Fibroblast of skin of abdomen (primary cell): ENCODE measurements at places on chromosomes 16 and 17.

DNA sequence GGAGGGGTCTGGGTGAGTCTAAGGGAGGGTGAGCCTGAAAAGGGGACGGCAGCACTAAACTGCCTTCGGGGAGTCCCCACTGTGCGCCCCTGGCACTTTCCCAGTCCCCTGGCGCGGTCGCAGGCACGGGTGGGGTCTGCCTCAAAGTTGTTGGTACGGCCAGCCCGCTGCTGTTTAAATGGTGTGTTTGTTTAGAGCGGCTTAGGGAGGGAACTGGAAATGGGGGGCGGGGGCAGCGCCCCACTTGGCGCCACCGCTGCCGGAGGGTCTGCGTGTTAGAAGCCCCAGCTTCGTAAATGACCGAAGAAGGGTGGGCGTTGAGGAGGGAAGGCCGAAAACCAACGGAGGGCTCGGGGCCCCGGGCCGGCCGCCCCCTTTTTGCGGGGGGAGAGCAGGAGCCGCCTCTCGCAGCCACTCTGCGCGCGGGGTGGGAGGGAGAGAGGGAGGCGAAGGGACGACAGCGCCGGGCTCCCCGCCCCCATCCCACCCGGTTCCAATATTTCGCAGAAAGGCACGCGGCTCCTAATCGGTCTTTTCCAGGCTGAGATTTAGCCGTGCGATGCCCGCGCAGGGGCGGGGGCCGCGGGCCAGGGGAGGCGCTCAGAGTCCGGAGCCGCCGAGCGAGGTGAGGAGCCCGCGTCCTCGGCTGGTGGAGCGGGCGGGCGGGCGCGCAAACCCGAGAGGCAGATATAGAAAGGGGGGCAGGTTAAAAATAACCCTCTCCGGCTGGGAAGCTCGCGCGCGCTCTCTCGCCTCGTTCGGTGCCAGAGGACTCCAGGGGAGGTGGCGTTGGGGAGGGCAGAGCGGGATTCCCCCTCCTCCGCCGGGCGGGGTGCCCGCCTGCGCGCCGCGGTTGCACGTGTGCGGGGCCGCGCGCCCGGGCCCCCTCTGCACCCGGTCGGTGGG, 54.9 kb downstream of the SREBF1 start:
- peak; percentile 54 for DNase-seq

DNA sequence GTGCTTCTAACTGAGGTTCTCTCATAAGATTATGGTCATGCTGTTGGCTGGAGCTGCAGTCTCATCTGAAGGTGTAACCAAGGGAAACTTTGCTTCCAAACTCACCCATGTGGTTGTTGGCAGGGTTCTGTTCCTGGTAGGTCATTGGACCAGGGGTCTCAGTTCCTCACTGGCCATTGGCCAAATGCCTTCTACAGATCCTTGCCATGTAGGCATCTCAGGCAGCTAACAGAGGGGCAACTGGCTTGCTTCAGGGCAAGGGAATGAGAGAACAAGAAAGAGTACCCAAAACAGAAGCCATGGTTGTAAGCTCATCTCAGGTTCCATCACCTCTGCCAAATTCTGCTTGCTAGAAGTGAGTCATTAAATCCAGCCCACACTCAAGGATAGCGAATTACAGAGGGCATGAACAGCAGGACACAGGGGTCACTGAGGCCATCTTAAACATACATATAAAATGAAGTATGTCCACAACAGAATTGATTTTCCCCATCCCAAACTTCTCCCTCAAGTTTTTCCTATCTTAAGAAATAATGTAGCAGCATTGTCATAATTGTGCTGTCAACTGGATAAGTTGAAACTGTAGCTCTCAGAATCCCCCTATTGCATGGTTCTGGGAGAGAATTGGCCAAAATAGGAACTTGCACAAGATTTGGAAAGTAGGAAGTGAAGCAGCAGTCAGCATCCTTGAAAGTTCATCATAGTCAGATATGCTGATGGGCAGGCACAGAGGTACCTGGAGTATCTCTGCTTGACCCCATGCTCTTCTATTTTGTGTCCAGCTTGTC, 42.4 kb upstream of the CES5A start:
- no peak for DNase-seq

GRCh38 chr17:73197161-73197560, 4.3 kb downstream of the COG1 start:
- no peak for DNase-seq

- DNase-seq = peak; percentile 68
These were observed at the start of gene MAP2K6 for GRCh38 chr17:69414408-69415274. MAP2K6 (plus strand) TSS chr17:69414697; CDS start chr17:69414985, 288 bp downstream.

DNA sequence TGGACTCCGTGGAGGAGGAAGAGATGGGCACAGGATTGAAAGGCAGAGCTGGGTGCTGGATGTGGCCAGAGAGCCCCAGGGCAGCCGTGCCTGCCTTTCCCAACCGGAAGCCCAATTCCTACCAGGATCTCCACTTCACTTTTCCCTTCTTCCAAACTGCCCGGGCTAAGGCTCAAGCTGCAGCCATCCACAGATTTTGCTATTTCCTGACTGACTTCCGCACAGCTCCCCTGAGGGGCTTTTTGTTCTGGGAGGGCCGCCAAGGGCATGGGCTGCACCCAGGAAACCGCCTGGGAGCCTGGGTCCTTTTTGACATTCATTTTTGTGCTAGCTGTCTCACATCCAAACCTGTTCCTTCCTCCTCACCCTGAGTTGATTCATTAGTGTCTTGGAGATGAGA, 4.2 kb downstream of the SHISA6 start:
- DNase-seq = no peak

DNA sequence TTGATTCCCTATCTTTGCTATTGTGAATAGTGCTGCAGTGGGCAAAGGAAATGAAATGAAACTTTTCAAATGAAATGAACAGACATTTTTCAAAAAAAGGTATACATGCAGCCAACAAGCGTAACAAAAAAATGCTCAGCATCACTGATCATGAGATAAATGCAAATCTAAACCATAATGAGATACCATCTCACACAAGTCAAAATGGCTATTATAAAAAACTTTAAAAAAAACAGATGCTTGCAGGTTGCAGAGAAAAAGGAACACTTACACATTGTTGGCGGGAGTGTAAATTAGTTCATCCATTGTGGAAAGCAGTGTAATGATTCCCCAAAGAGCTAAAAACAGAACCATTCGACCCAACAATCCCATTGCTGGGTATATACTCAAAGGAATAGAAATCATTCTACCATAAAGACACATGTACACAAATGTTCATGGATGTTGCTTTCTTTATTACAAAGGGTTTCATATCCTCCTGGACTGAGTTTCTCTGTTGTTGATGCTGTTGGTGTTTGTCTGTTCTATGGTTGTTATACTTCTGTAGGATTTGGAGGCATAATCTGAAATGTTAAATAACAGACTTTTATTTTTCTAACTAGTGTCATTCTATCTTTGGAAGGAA, 99.3 kb upstream of the SOX9 start:
- no peak for DNase-seq

- DNase-seq = no peak
These were observed 217.4 kb downstream of the RPTOR start for GRCh38 chr17:80762076-80762475.

GRCh38 chr17:81870131-81870980, 781 bp downstream of the ARHGDIA start:
- DNase-seq = peak; percentile 47

DNA sequence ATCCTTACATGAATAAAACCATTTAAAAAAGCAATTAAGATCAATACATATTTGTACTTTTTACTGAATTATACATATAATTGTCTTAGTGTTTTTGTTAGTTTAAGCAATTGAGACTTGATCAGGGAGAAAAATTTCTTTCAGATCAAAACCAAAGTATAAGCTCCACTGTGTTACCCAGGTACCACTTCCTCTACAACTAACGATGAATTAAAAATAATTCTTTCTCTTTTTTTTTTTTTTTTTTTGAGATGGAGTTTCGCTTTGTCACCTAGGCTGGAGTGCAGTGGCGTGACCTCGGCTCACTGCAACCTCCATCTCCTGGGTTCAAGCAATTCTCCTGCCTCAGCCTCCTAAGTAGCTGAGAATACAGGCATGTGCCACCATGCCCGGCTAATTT, 6.8 kb downstream of the FBXO47 start:
- DNase-seq = no peak

DNA sequence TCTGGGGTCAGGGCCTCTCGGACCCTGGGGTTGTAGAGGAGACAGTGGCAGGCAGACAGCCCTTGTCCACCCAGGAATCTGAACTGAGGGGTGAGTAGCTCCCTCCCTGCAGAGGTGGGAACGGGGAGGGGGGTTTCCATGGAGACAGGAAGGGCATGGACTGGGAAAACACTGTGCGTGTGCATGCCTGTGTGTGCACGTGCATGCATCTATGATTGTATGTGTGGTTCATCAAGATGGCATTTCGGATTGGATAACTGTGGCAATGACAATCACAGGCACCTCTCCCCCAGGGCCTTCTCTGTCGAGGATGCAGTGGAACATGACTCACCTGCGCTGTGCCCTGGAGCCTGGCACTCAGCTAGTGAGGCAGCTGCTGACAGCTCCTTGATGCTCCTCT, 6.1 kb upstream of the CD300C start:
- no peak for DNase-seq
